Activated naive CD8-positive, alpha-beta T cell treated with anti-CD3 and anti-CD28 coated beads, Interleukin-2, amount 10 ng/mL, durations not matched to agents 7 days and 5 days (primary cell): ENCODE measurements at places on chromosomes 12 and 14.

- DNase-seq = no peak
These were observed 565 bp downstream of the NT5DC3 start for GRCh38 chr12:103840462-103840875.

DNA sequence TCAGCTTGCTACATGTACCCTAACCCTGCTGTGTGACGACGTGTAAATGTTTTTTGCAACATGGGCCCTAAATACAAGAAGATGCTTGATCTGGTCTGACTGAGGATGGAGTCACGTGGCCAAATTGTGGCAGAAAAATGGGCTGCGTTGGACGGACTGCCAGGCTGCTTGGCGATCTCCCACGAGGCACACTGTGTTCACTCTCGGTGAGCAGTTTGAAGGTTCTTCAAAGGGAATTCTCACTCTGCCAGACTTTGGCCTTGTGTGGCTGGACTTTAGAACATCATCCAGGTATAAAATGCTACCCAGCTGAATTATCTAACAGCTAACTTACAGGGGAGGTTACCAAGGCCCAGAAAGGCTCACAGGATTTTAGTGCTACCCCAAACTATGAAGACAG lies 85.1 kb downstream of the KDM2B start:
- DNase-seq = no peak

GRCh38 chr14:33249233-33249820 lies 310.6 kb downstream of the NPAS3 start:
- no peak for DNase-seq

GRCh38 chr14:22843123-22843925 lies 6.9 kb downstream of the MMP14 start:
- DNase-seq = no peak

GRCh38 chr12:49555631-49556390 lies 12.1 kb downstream of the MCRS1 start:
- no peak for DNase-seq

- no peak for DNase-seq
These were observed 21.9 kb downstream of the ATF7IP start for GRCh38 chr12:14387219-14387871.

DNA sequence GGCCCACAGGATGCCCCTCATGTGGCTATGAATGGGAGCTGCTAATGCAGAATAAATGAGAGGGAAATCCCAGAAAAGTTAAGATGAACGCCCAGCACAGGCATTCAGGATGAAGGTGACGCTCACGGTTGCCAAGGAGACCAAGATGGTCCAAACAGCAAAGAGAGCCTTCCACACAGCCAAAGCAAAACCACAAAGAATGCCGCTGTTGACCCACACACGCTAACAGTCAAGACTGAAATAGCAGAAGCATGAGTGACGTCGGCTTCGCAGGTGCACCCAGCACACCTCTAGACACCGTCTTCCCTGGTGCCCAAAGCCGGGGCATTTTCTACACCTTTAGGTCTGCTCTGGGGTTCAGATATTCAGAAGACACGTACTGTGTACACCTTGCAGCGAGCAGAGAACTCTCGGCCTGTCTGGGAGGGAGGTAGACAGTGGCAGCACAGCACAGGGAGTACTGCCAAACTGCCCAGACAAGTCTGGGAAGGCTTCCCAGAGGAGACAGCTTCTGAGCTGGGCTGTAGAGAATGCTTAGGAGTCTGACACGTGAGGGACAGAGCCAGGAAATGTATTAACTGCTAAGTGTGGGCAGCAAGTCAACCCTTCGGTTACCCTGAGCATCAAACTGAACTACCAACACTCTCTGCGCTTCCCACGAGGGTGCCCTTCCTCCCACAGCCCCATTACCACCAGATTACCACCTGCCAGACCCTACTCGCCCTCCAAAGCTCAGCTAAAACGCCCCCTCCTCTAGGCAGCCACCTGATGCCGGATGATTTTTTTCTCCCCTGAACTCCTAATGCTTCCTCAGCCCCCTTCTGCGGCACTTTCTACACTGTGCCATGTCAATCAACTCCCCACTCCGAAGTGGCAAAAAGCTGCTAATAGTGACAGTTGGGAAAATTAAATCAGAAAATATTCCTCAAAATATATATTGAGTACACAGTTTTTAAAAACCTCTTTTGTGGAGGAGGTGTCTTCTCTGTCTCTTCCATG lies 50.1 kb downstream of the CCDC88C start:
- no peak for DNase-seq
